ENCODE measurements at places on chromosomes 16 and 17. TPM values are rescaled to one million over a fixed set of nuclear protein-coding genes. Genes with fewer than 3 reads are reported as not detected.

Gene CARD14
- total RNA-seq: 8.7 TPM

Gene CEP295NL
- total RNA-seq: 0.13 TPM

Gene MPV17L
- 0.13 TPM for total RNA-seq

Gene ADAD2
- not detected for total RNA-seq

Gene KIF18B
- not detected for total RNA-seq

Gene ANKRD40CL
- not detected for total RNA-seq

Gene TMEM114
- total RNA-seq: not detected

Gene ZNF423
- total RNA-seq: under 0.01 TPM

Gene ZNF267
- 14.0 TPM for total RNA-seq

Gene SOCS3
- 13.7 TPM for total RNA-seq

Gene SSTR5
- total RNA-seq: not detected

Gene DBNDD1
- 5.6 TPM for total RNA-seq

Gene HSD17B2
- total RNA-seq: 63.7 TPM

Gene MYH8
- not detected for total RNA-seq

Gene GP2
- not detected for total RNA-seq

Gene ACSM2A
- total RNA-seq: not detected

Gene CCNF
- 5.4 TPM for total RNA-seq

Gene SRL
- not detected for total RNA-seq

Gene APOBR
- not detected for total RNA-seq

Gene HOXB2
- not detected for total RNA-seq

Gene NOD2
- 11.6 TPM for total RNA-seq

Gene KRT40
- not detected for total RNA-seq

Gene ANKS3
- total RNA-seq: 16.8 TPM

Gene CX3CL1
- not detected for total RNA-seq

Gene CAPN15
- 27.1 TPM for total RNA-seq

Gene MSL1
- 32.5 TPM for total RNA-seq

Gene LRRC46
- total RNA-seq: not detected

Gene C17orf78
- not detected for total RNA-seq

Gene TBC1D3C
- total RNA-seq: 0.38 TPM

Gene DUS1L
- 125 TPM for total RNA-seq

Gene SNAI3
- total RNA-seq: not detected

Gene ALDH3A2
- total RNA-seq: 174 TPM

Gene KRT33A
- total RNA-seq: 0.13 TPM

Gene MMP28
- 18.7 TPM for total RNA-seq

Gene MMP2
- 12.4 TPM for total RNA-seq

Gene SPEM2
- not detected for total RNA-seq

Gene IGF2BP1
- not detected for total RNA-seq

Gene AKTIP
- 70.8 TPM for total RNA-seq

Gene KRT20
- total RNA-seq: not detected

Gene FAM83G
- 35.5 TPM for total RNA-seq

Gene TBC1D3H
- not detected for total RNA-seq

Gene WNT9B
- total RNA-seq: not detected

Gene KRTAP3-2
- total RNA-seq: not detected

Gene CCL16
- not detected for total RNA-seq

Gene TBC1D24
- total RNA-seq: 5.4 TPM

Gene ZG16
- not detected for total RNA-seq

Gene KRT12
- not detected for total RNA-seq

Gene KLHL10
- total RNA-seq: 0.13 TPM

Gene DLX4
- not detected for total RNA-seq

Gene KCNG4
- not detected for total RNA-seq

Gene SLC35B1
- total RNA-seq: 91.1 TPM

All from bronchial epithelial cell (primary cell).